NCI-H1092 treated with DMSO at 0.1 percent for 48 hours (cell line): ENCODE measurements at places on chromosomes 13 and 19.

- DNase-seq: no peak
These were observed 174.6 kb downstream of the ITGBL1 start for GRCh38 chr13:101626925-101627555.

- DNase-seq: no peak
These were observed 17.2 kb upstream of the RFC3 start for GRCh38 chr13:33800646-33801186.

GRCh38 chr13:34720618-34721017, 221.5 kb upstream of the NBEA start:
- no peak for DNase-seq

GRCh38 chr13:110116072-110116487, 190.9 kb downstream of the COL4A1 start:
- DNase-seq: no peak

DNA sequence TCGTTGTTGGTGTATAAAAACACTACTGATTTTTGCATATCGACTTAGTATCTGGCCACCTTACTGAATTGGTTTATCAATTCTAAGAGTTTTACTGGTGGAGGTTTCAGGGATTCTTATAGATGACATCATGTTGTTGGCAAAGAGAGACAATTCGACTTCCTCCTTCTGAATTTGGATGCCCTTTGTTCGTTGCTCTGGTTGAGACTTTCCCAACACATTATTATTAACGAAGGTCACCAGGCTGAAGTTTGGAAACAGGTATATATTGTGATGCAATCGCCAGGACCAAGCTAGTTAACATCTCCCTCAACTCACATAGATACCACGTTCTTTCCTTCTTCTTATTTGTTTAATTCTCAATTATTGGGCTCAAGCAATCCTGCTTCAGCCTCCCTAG, 2.1 kb upstream of the ZSCAN5B start:
- no peak for DNase-seq

DNA sequence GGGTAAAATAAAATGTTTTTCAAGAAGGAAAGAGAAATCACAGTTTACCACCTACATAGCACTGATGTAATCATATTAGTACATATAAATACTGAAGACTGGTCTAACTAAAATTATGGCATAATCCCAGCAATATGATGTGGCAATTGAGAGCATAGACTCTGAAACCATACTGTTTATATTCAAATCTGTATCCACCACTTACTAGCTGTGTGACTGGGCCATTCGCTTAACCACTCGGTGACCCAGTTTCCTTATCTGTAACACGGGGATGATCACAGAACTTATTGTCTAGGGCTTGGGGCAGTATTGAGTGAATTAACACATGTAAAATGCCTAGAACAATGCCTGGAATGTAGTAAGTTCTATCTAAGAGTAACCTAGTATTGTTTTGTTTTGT, 13.1 kb upstream of the GTF3A start:
- no peak for DNase-seq

GRCh38 chr13:91058066-91058465, 289.4 kb upstream of the MIR17HG start:
- DNase-seq: no peak
